GOT3 (cell line): ENCODE measurements at places on chromosomes 6 and 20.

GRCh38 chr6:130927305-130927704, 100.1 kb downstream of the SMLR1 start:
- no peak for DNase-seq

- no peak for DNase-seq
Measured at GRCh38 chr20:15012566-15012965, 675.2 kb upstream of the FLRT3 start.

DNA sequence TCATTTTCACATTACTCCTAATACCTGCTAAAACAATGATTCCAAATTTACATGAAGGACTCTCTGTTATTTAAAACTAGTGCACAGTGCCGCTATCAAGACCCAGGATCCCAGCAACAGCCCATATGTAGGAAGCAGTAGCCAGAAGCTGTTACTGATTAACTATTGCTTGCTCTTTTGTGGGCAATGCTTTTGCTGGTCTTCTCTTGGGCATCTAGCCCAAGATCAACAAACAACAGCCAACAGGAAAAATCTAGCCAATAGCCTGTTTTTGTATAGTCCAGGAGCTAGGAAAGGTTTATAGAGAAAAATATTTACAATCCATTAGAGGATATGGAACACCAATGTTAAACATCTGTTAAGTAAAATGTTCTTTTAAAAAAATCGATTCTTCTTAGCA, 22.1 kb upstream of the TENT5A start:
- DNase-seq: no peak

DNA sequence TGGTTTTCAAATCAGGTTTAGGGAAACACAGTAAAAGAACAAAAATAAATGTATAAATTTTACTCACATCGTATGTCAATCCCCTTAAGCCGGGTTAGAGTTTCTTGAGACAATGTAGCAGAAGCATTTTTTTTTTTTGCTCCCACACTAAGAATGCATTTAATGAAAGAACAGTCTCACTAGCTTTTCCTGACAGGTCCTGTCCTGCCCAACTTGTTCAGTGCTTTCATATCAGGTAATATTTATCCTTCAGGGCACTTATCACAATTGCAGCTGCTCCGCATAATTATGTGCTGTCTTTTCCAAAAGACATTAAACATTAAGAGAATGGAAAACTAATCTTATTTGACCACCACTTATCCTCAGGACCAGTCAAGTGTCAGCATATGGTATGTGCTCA, 632.0 kb downstream of the HTR1B start:
- no peak for DNase-seq

GRCh38 chr6:20192625-20193024, 19.6 kb downstream of the MBOAT1 start:
- DNase-seq: no peak

DNA sequence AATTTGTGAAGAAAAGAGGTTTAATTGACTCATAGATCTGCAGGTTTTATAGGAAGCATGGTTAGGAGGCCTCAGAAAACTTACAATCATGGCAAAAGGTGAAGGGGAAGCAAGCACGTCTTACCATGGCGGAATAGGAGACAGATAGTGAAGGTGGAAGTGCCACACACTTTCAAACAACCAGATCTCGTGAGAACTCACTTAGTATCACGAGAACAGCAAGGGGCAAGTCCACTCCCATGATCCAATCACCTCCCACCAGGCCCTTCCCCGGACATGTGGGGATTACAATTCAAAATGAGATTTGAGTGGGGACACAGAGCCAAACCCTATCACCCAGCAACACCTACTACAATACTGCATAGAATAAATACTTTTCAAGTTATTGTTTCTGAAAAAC, 7.3 kb upstream of the HEBP2 start:
- DNase-seq: no peak

DNA sequence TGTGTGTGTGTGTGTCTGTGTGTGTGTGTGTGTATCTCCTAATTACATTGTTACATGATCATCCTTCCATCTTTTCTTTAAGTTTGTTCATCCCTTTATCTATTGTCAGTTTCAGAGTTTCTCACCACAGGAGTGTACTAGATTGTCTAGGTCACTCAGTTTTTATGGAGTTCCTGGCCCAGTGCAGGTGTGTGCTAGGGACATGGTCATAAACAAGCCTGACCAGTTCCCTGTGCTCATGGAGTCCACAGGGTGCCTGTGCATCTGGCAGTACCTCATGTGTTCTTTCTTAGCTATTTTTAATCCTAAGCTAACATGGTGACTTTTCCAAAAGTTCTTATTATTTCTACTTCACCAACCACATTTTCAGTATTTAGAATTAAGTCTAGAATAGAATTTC, 43.9 kb downstream of the PHACTR2 start:
- DNase-seq: no peak

- no peak for DNase-seq
Measured at GRCh38 chr6:775863-776262, 82.9 kb upstream of the EXOC2 start.

- DNase-seq: no peak
Measured at GRCh38 chr6:142947714-142948480, 2.9 kb upstream of the HIVEP2 start.

- no peak for DNase-seq
Measured at GRCh38 chr6:147738099-147738498, 229.6 kb downstream of the SAMD5 start.

- no peak for DNase-seq
Measured at GRCh38 chr6:158143700-158144099, 24.4 kb downstream of the SERAC1 start.

GRCh38 chr20:25548613-25549086, 36.7 kb downstream of the NINL start:
- no peak for DNase-seq

- no peak for DNase-seq
Measured at GRCh38 chr6:91713911-91714310, 1127.0 kb upstream of the MAP3K7 start.

DNA sequence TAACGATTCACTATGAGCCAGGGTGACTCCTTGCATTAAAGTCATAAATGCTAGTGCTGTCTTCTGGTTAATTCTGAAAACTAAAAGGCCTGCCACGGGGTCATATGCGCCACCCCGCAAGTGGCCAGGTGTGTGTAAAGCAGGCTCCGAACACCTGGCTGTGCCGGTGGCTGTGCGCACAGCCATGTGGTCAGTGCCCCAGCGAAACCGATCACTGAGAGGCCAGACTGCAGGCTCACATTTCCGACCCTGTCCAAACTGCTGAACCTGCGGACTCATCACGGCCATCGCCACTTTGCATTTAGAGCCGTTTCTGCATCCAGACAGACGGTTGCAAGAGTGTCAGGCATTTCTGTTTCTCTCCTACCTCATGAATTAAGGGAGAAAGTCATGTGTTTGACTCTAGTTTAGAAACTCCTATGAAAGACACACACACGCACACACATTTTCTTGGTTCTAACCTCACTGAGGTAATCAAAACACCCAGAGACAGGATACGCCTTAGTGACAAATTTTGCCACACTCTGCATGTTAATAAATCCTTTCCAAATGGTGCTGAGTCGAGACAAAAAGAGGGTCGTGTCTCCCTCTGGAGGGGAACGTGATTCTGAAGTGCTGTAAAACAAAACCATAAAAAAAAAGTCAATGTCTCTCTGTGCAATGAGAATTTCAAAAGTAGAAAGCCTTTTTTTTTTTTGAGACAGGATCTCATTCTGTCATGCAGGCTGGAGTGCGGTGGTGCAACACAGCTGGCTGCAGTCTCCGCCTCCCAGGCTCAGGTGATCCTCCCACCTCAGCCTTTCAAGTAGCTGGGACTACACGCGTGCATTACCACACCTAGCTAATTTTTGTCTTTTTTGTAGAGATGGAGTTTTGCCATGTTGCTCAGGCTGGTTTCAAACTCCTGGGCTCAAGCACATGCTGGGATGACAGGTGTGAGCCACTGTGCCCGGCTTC, 31.0 kb upstream of the TCFL5 start:
- no peak for DNase-seq

GRCh38 chr6:106630366-106630765, 988 bp downstream of the QRSL1 start:
- DNase-seq: no peak

DNA sequence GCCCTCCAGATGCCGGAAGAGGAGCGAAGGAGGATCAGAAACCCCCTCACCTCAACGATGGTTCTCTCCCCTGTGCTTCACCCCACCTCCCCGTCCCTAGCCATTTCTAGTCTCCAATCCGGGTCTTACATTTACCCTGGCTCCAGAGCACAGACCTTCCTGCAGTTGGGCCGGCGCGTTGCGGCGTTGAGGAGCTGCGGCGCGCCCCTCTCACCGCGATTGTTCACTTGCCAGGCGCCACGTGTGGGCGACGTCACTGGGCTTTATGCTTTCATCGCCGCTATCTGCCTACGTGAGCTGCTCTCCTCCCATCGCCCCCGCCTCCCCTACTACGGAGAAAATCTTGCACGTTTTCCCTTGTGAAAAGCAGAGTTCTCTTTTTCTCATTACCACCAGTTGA, at the start of gene CRISP2:
CRISP2 (minus strand) TSS at position 198 of the 400 bp plus-strand sequence. CDS start 4,347 bp downstream, outside the sequence.
- no peak for DNase-seq

- DNase-seq: no peak
Measured at GRCh38 chr6:139161817-139162284, 27.0 kb downstream of the HECA start.

- no peak for DNase-seq
Measured at GRCh38 chr6:138109042-138109997, 2.1 kb upstream of the PERP start.
